ENCODE measurements at places on chromosomes 11 and 22.
A peak's percentile ranks its signal among the peaks of the same experiment; 100 is the strongest.

- DNase-seq: no peak
- H3K4me1 ChIP-seq: peaks cover 43% of the 10 kb centered on the region
- H3K27me3 ChIP-seq: no peaks in the 10 kb centered on the region
- no peak overlapping the region for H3K4me3 ChIP-seq
Measured at GRCh38 chr11:130180491-130180890, 20.9 kb downstream of the ST14 start.

GRCh38 chr11:7536100-7536499, 22.3 kb downstream of the PPFIBP2 start:
- peaks cover 2% of the 10 kb centered on the region for H3K4me1 ChIP-seq
- no peaks in the 10 kb centered on the region for H3K36me3 ChIP-seq
- H3K27ac ChIP-seq: no peak overlapping the region

DNA sequence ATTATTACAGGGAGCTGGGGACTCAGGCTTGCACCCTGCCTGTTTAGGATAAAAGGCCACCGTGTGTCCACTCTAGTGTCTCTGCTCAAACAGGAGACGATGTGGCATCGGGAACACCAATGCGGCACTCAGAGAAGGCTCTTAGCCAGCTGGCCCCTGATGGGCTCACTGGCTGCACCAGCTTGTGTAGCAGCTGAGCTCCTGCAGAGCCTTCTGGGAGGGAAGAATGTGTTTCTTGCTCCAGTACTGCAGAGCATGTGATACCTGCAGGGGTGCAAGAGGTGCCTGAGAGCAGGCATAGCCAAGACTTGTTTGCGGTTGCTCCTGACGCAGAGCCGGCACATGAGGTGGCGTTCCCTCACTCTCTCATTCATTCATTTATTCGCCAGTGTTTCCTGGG, 44.4 kb upstream of the KCNQ1OT1 start:
- no peaks in the 10 kb centered on the region for H3K27me3 ChIP-seq
- H3K4me3 ChIP-seq: no peak overlapping the region
- no peak overlapping the region for H3K27ac ChIP-seq

DNA sequence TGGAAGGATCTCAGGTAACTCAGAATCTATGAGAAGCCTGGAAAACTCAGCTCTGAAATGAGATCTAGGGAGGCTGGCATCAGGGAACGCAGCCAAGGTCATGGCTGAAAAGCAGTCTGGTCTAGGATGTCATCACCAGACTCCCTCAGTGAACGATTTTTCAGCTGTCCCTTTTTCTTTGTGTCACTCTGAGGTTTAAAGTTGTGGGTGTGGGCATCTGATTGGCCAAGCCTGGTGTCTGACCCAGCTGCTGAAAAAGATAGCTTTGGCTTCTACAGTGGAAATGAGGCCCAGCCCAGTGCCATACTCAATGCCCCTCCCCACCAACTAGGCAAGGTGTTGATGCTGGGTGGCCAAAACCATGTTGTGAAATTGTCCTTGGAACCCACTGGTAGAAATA, 14.5 kb downstream of the RPS3 start:
- H3K4me1 ChIP-seq: no peaks in the 10 kb centered on the region
- no peaks in the 10 kb centered on the region for H3K27me3 ChIP-seq
- H3K4me3 ChIP-seq: no peak overlapping the region
- H3K27ac ChIP-seq: no peak overlapping the region

DNA sequence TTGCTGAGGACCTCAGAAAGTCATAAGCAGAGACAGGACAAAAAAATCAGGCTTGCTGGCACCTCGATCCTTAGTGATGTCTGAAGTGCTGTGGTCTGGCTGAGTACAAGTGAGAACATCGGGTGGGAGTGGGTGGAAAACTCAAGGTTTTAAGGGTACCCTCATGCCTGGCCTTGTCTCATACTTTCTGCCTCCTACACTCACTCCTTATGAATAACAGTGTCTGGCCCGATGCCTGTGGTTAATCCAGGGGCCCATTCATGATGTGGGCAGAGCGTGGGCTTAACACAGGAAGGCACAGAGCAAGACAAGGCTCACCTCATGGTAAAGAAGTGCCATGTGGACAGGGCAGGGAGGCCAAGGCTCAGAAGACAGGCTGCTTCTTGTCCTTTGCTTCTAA, 11.0 kb upstream of the UCP3 start:
- peak overlapping the region; percentile 17 for H3K27ac ChIP-seq
- H3K27me3 ChIP-seq: no peaks in the 10 kb centered on the region
- peaks cover 39% of the 10 kb centered on the region for H3K36me3 ChIP-seq
